ENCODE measurements at places on chromosomes 4 and X.

DNA sequence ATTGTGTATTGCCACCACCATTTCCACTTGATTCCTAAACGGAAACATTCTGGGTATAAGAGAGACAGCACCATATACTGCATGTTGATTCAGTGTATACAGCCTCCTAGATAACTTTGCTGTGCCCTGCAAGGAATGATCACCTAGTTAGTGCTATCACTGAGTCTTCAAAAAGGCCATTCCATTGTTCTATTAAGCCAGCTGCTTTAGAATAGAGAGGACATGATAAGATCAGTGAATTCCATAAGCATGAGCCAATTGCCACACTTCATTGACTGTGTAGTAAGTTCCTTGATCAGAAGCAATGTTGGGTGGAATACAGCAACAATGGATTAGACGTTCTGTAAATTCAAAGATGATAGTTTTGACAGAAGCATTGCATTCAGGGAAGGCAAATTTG lies 1047.3 kb downstream of the PCDH18 start:
- DNase-seq, result no peak

DNA sequence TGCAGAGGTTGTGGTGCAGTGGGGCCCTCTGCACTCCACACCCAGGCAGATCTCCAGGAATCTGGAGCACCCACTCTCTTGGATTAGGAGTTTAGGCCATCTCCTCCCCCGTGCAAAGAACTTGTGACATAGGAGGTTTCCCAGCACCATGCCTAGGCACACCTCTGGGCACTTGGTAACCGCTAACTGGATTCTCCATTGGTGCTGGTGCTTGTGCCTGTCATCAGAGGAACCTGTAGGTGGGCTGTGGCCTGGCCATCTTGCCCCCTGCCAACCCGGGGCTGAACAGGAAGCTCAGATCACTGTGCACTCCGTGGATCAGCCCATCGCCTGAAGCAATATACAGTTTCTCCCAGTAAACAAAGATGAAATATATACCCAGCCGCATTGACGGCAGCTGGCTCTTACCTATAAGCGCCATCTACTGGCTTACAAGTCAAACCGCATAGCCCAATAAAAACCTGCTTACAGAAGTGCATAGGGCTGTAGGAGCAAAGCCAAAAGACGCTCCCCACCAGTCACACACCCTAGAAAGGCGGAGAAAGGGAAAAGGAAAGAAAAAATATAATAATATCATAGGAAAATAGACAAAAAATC lies 19.1 kb upstream of the TEX13B start:
- no peak for DNase-seq

DNA sequence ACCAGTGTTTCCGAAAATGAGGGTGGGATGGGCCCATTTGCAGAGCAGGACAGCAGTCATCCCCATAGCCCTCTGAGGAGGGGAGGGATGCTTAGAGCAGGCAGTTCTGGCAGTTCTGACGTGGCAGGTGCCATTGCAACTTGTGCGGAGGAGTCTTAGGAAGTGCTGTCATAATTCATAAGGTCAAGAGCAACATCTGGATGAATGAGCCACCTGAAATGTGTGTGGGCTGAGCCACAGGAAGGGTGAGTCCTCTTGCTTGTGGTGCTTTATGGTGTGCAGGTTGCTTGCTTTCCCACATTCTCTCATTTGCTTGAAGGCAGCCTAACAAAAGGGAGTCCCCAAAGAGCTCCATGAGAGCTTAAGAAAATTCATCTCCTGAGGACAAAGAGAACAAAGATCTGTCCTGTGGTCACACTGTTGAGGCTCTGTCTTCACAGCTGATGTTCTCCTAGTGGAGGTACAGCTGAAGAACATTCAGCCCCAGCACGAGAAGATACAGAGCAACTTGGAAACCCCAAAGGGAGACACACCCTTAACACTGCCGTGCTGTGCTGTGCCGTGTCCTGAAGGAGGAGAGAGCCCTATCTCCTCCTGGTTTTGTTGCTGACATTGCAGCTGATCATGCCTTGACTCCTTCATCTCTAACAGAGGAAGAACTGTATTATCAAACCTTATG lies 60.3 kb downstream of the DLG3 start:
- no peak for DNase-seq

- DNase-seq, result no peak
Measured at GRCh38 chr4:70844180-70844579, 4.5 kb upstream of the GRSF1 start.

DNA sequence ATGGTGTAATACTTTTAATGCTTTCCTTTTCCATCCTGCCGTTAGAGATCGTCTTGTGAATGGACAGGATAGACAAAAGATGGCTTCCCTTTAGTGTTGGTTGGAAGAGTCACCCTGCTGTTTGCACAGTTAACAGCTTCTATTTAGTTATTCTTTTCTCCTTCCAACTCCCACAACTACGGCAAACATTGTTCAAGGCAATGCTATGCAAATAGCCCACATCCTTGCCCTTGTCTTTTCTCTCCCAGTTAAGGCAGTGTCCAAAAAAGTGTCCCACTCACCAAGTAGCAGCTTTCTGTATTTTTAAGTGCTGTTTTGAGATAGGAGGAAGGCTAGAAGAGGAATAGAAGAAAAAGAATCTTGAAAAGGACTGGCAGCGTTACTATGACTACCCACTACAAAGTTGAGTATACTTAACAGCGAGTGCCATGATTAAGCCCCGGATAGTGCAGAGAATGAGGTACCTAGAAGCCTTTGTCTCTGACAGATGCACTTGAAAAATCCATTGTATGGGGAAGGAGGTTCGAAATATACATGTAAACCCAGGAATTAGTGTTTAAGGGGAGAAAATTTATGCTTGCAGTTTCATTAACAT lies 12.1 kb upstream of the RUFY3 start:
- no peak for DNase-seq

DNA sequence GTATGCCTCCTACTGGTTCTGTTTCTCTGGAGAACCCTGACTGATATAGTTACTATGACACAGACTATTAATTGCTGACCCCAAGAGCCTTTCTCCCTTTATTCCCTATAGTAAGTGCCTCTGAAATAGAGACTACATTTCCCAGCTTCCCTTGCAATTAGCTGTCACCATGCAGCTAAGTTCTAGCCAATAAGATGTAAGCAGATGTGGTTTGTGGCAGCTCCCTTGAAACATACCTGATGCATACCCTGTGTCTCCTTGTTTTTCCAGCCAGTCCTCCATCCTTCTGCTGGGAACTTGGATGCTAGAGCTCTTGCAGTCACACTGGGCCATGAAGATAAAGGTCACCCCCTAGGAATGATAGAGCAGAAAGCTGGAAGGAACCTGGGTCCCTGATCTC lies 9.7 kb upstream of the TMEM165 start:
- DNase-seq, result no peak

- DNase-seq, result no peak
Measured at GRCh38 chrX:14095702-14096101, 66.0 kb upstream of the GEMIN8 start.

- DNase-seq, result no peak
Measured at GRCh38 chr4:118417325-118417724, 64.5 kb upstream of the PRSS12 start.

GRCh38 chrX:97030947-97031346 lies 147.2 kb downstream of the RPA4 start:
- no peak for DNase-seq

GRCh38 chr4:29326816-29327215 lies 1393.4 kb upstream of the PCDH7 start:
- DNase-seq, result no peak

DNA sequence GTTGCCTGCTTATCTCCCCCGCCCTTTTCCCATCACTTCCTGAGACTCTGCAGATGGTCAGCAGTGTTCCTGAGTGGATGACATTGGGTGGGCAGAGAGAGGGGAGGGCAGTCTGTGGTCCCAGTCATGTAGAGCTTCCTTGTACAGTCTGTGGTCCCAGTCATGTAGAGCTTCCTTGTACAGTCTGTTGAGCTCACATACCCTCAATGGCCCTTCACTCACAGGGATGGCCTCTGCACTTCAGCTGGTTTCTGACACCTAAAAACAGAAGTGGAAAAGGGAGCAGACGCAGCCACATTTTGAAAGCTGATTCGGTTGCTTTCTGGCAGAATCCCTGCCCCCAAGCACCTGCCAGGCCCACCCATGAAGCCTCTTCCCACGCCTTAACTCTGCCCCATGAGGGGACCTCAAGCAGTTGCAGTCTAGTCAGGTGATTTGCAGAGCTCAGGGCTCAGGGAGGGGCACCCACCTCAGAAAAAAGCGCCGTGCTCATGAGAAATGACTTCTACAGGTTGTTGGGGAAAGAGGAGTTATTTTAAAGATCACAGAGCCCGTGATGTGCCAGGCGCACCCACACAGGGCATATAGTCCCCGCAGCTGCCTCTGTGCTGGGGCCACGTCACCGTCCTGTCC lies 3.6 kb upstream of the TMEM271 start:
- no peak for DNase-seq

- DNase-seq, result no peak
Measured at GRCh38 chrX:107599450-107599861, 28.9 kb upstream of the PRPS1 start.

DNA sequence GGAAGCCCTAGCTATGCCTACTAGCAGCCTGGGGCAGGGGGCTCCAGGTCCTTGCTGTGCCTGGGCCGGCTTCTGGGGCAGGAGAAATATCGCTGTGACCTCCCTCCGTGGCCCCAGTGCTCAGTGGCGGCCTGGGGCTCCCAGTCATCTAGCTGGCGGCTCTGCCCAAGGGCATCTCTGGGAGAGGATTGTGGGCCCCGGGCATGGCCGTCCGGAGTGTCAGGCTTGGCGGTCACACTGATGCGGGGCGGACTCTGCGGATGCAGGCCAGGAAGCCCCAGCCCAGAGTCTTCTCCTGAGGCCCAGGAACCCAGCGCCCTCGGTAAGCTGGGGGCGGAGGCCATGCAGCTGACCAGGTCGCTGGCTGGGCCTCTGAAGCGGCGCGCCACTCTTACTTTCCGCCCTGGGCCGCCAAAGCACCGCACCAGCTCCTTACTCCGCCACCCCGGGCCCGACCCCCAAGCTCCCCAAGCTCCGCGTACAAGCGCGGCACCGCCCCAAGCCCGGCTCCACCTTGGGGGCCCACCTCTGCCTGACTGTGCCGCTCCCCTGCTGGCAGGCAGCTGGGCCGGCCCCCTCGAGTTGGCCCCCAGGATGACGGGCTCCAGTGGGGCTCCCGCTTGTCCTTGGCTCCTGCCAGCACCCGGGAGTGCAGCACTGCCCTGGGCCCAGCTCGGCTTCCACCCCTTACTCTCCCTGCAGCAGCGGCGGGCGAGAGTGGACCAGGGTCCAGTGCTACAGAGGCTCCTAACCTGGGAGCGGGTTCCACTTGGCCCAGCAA lies 720.0 kb downstream of the PCDH18 start:
- no peak for DNase-seq

Measured in stimulated activated CD8-positive, alpha-beta memory T cell treated with anti-CD3 and anti-CD28 coated beads, Interleukin-15, amount 100 ng/mL, for 4 hours (primary cell).